ENCODE measurements at places on chromosomes 7 and 10. TPM values are rescaled to one million over a fixed set of nuclear protein-coding genes. Genes with fewer than 3 reads are reported as not detected.

FAM221A gene
- 5.9 TPM for total RNA-seq

ASB4 gene
- not detected for total RNA-seq

SFTPA2 gene
- total RNA-seq, result not detected

AEBP1 gene
- total RNA-seq, result 10.2 TPM

TMEM139 gene
- total RNA-seq, result not detected

FFAR4 gene
- total RNA-seq, result not detected

FXYD4 gene
- total RNA-seq, result not detected

RPEL1 gene
- 0.09 TPM for total RNA-seq

KCNH2 gene
- not detected for total RNA-seq

C10orf67 gene
- under 0.01 TPM for total RNA-seq

NEUROD6 gene
- not detected for total RNA-seq

MINDY4 gene
- 1.6 TPM for total RNA-seq

ANKRD61 gene
- total RNA-seq, result under 0.01 TPM

SRGN gene
- total RNA-seq, result 227 TPM

CYP2C19 gene
- not detected for total RNA-seq

MCM10 gene
- total RNA-seq, result 2.0 TPM

CCM2 gene
- total RNA-seq, result 47.0 TPM

IKZF5 gene
- total RNA-seq, result 3.9 TPM

KLF14 gene
- total RNA-seq, result not detected

FAM25C gene
- not detected for total RNA-seq

CPA2 gene
- not detected for total RNA-seq

RELN gene
- total RNA-seq, result 1,060 TPM

ASAH2 gene
- 0.60 TPM for total RNA-seq

SLC16A9 gene
- not detected for total RNA-seq

NRAP gene
- total RNA-seq, result not detected

TMEM178B gene
- total RNA-seq, result 0.11 TPM

ATP6V0A4 gene
- total RNA-seq, result 0.09 TPM

LRRC4 gene
- total RNA-seq, result 1.4 TPM

PSAP gene
- 859 TPM for total RNA-seq

AKR1B15 gene
- total RNA-seq, result not detected

AKR1C8 gene
- not detected for total RNA-seq

CDHR3 gene
- 1.5 TPM for total RNA-seq

SBDS gene
- total RNA-seq, result 99.3 TPM

ZRANB1 gene
- total RNA-seq, result 24.7 TPM

VWA2 gene
- not detected for total RNA-seq

SPDYE2B gene
- total RNA-seq, result not detected

NAT16 gene
- not detected for total RNA-seq

BTBD16 gene
- not detected for total RNA-seq

ABCB8 gene
- 10.1 TPM for total RNA-seq

MRPS24 gene
- 48.7 TPM for total RNA-seq
